ENCODE measurements at places on chromosomes 2 and 18.

DNA sequence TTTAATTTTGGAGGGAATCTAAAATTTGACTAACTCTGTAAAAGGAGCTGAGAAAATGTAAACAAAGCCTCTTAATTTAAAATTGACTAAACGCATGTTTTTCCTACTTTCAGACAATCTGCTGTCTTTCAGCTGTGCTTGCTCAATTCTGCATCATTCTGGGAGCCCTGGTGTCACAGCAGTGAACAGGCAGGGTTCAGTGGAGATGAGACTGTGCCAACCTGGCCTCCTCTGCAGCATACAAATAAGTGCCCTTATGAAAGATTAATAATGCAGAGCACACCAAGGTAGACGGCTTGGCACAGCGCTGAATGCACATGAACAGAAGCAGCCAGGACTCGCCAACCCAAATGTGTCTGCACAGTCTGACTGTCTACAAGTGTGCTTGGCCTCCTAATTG, 222.0 kb upstream of the CHAC2 start:
- DNase-seq: no peak

DNA sequence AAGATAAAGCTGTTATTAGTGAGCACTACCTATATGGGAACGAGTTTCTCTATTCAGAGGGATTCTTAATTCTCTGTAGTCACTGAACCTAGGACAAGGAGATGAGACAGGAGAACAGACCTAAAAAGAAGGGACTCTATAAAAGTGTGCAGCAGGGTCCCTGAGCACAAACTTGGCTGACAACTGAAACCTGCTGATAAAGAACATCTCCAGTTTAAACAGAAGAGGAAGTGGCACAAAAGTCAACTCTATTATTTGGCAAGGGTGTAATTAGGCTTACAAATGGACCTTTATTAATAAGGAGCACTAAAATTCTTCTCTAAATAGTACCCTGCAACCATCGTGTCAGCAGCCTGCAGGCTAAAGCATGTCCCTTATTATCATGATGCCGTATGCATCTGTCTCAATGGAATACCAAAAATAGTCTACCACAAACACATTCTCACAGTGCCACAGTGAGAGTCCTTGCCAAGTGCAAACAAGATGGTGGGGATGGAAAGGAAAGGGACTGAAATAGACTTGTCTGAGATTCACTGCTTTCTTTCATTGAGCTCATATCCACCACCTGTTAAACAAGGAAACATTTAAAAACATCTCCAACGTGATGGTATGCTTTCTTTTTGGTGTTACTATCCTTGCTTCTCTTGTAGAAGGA, 260.2 kb downstream of the INSIG2 start:
- no peak for DNase-seq

GRCh38 chr2:60028849-60029565, 524.4 kb downstream of the BCL11A start:
- DNase-seq: no peak

GRCh38 chr2:43276266-43276941, 50.0 kb upstream of the ZFP36L2 start:
- DNase-seq: no peak

DNA sequence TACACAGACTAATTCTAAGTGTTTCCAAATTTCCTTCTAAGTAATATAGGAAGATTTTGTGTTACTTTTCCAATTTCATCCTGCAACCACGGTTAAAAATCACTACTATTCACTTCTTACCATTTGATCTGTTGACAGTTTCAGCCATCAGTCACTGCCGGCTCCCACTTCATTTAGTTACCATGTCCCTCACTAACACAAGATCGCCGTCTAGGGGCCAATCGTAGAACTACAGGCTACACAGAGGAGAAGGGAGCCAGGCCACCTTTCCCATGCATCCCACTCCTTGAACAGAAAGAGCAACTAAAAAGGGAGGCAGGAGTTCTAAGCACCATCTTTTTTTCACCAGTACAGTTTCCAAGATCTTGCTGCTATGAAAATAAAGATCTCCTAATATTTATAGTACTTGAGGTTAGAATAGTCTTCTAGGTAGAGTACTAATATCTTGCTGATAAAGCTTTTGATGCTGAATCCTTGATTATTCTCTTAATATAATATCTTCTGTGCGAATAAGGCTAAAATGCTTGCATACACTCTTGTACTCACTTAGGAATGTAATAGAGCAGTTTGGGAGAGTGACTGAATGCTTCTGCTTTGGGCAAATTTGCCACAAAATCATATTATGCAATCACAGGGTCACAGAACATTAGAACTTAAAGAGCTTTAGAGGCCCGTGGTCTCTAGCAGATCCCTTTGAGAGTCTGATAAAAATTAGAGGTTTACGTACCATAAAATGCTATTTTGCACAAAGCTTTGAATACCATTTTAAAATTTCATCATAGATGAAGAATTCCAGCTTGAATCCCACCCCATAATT, 39.5 kb upstream of the CYP1B1 start:
- DNase-seq: peak; percentile 94

- no peak for DNase-seq
These were observed 35.8 kb upstream of the GRB14 start for GRCh38 chr2:164657129-164657528.

DNA sequence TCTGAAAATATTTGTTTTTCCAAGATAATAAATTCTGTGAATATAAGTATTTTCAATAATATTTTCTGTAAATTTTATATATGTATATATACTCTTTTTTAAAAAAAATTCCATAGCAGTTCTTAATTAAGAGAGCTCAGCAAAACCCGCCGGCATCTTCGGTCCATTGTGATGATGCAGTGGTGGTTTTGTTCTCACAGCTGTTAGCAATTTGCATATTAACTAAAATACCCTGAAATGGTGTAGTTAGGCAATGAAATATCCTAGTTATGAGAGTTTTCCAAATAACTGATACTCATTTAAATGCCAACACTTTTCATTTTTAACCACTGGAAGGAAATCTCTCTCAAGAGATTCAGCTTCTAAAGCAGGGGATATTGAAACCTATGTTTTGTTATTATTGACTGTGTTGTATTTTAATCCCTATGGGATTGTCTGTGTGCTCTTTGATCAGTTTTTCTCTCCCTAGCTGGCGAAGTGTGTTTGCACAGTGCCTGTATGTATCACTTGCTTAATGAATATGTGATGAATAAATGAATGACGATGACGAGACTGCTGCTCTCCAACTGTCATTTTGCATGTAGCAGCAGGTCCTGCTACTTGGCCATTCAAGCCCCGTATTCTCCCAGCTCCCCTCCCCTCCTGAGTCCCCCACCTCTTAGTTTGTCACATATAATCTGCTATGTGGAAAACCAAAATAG, 42.4 kb downstream of the PSMG2 start:
- DNase-seq: no peak

DNA sequence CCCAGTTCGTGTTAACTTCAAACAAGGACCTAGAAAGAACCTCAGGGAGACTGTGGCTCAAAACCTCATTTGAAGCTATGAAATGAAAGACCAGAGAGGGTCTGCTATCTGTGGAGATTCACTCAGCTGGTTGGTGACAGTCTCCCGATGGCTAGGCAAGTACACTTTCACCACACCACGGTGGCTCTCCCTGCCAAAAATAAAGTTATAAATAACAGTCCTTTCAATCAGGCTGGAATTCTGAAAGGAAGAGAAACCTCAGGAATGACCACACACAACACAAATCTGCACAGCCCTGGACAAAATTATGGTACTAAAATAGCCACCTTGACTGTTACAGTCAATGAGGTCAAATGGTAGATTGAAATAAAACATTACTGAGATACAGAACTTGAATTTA, 160.3 kb upstream of the ACAA2 start:
- no peak for DNase-seq

DNA sequence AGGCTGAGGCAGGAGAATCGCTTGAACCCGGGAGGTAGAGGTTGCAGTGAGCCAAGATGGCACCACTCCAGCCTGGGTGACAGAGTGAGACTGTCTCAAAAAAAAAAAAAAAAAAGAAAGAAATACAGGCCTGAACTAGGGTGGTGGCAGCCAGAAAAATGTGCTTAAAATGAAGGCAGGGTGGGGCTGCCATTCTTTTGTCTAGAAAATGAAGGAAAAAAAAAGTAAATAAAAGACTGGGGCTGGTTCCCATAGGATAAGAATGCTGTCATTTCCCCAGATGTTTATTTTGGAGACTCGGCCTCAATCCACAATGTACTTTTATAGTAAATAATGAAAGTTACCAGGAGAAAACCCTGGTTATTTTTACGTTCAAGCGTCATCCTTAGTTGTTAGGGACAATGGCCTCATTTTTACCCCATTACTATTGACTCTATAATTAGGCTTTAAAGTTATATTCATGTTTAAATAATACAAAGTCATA, 58.9 kb downstream of the ATP8B1 start:
- no peak for DNase-seq

DNA sequence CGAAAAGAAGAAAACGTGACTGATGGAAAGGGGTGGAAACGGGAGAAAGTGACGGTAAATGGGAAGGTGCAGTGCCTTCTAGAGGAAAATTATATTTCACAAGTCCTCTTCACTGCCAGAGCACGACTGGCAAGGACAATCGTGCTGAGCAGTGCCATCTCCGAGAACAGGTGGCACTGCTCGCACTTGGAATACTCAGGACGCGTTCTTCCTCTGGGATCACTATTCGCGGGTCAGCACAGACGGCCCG, 364 bp downstream of the STAT1 start:
- DNase-seq: no peak

DNA sequence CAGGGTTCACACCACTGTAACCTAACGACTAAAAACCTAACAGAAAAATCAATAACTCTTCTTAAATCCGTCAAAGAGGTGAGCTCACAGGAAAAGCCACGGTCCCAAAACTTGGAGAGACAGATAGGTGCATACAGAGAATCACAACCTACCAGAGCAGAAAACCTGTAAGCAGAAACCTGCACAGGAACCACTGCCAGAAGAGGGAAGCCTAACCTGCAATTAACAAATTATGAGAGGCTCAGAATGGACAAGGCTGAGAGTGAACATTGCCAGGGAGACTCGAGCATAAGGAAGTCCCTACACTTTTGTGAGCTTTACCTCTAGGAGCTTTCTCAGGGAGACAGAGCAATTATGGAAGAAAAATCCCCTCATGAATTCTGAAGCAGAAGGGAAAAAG, 156.2 kb upstream of the NETO1 start:
- no peak for DNase-seq

DNA sequence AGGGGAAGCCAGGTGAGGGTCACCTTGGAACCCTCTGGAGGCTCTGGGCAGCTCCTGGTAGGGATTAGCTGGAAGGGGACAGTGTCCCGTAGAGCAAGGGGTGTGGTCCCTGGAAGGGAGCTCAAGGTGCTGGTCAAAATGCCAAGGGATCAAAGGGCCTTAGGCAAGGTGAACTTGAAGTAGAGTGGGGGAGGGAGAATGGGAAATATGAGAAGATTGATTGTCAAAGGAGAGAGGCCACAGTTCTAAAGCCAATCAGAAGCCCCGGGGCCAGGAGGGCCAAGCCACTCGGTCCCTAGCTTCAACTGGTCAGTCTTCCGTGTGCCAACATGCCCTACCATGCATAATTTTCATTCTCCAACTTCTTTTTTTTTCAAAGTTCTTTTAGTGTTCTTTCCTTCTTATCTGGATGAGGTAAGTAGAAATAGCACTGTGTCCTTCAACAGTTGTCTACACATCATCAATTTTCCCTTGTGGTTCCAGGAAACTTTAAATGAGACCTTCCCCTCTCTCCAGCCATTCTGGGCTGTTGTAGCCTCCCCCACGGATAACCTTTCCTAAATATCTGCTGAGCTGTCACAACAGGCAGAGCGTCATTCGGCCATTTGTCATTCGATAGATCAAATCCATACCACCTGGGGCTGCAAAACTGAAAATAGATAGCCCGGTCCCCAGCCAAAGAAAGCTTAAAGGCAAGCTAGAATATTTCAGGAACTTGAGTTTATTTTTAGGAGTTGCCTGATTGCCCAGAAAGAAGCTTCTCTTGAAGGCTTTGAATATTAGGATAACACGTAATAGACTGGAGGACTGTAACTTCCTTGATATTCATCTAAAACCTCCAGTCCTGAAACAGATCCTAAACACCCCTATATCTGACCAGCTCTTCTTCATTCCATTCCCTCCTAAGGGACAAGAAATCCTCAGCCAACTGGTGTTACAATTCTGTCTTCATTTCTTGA, 83.3 kb downstream of the ALPK2 start:
- DNase-seq: no peak

GRCh38 chr2:129716781-129717559, 262.5 kb upstream of the RAB6C start:
- DNase-seq: no peak

- no peak for DNase-seq
These were observed 24.5 kb downstream of the KCNF1 start for GRCh38 chr2:10935953-10936942.

Measured in WERI-Rb-1 (cell line).